ENCODE measurements at places on chromosomes 4 and X. TPM values are rescaled to one million over a fixed set of nuclear protein-coding genes. Genes with fewer than 3 reads are reported as not detected.

DNA sequence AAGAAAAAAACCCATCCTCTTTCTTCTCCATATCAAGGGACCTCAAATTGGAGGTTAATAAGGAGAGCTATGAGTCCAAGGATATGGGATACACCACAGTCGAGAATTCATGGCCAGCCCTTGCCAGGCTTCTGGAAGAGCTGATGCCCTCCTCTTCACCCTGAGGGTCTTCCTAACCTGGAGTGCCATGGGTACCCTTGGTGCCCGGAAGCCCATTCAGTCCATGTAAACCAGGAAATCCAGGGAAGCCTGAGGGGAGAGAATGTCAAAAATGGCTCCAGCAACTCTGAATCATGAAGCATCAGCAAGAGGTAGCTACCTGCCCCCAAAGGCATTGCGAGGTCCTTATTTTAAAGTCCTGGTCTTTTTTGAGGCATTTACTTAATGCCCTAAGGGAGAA lies 78.2 kb downstream of the ATG4A start:
- DNase-seq = no peak
- no peak overlapping the region for H3K27ac ChIP-seq
- H3K4me3 ChIP-seq = no peak overlapping the region
- H3K4me1 ChIP-seq = no peaks in the 10 kb centered on the region

GRCh38 chr4:153452658-153453378 lies 13.3 kb upstream of the TMEM131L start:
- no peaks in the 10 kb centered on the region for H3K27me3 ChIP-seq
- H3K27ac ChIP-seq = no peak overlapping the region
- no peak overlapping the region for H3K4me3 ChIP-seq
- DNase-seq = no peak
- no peaks in the 10 kb centered on the region for H3K36me3 ChIP-seq
- H3K4me1 ChIP-seq = peaks cover 24% of the 10 kb centered on the region

DNA sequence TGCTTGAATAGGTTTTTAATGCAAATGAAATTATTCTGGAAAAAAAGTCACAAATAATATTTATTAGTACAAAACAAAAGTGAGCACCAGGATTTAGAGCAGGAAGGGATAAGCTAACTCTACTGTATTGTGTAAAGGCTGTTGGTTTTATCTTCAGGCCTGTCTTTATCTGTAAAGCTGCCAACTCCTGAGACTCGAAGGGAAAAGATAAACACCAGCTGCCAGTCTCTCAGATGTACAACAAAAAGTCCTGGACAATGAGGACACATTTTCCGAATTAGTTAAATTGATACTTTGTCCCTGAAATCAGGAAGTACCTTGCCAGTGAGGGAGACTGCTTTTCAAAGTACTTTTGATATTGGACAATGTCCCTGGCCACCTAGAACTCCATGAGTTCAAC lies 8.8 kb downstream of the DDX60 start:
- no peak overlapping the region for H3K27ac ChIP-seq
- peaks cover 13% of the 10 kb centered on the region for H3K4me1 ChIP-seq
- peaks cover 6% of the 10 kb centered on the region for H3K36me3 ChIP-seq
- no peaks in the 10 kb centered on the region for H3K27me3 ChIP-seq
- no peak for DNase-seq

GRCh38 chrX:31092476-31092875 lies 20.6 kb upstream of the FTHL17 start:
- peak overlapping the region; percentile 65 for H3K4me3 ChIP-seq
- no peak for DNase-seq
- H3K36me3 ChIP-seq = no peaks in the 10 kb centered on the region
- peaks cover 23% of the 10 kb centered on the region for H3K4me1 ChIP-seq

- peaks cover 21% of the 10 kb centered on the region for H3K27me3 ChIP-seq
- DNase-seq = no peak
- H3K4me1 ChIP-seq = no peaks in the 10 kb centered on the region
- H3K27ac ChIP-seq = no peak overlapping the region
Observed at GRCh38 chr4:183329954-183330742, 7.9 kb upstream of the CLDN24 start.

GRCh38 chrX:103386332-103386731 lies 10.0 kb downstream of the BEX3 start:
- no peaks in the 10 kb centered on the region for H3K36me3 ChIP-seq
- H3K27ac ChIP-seq = no peak overlapping the region
- H3K4me3 ChIP-seq = no peak overlapping the region

DNA sequence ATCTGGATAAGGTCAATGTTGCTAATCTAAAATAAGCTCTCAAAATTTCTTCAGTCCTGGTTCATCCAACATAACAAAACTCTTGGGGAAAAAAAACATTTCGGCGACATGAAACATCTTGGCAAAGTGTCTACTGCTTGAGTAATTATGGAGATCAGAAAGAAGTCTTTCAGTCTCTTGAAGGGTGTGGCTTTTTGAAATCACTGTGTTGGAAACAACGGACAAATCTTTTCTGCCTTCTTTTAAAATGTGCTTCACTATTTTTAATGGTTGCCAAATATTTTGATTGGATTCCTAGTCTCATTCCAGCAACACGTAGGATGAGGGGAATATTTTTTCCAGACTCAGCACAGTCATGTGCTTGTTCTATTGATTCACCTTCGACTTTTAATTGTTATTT lies 138.6 kb downstream of the KLHL8 start:
- H3K27me3 ChIP-seq = no peaks in the 10 kb centered on the region
- no peak overlapping the region for H3K27ac ChIP-seq
- H3K4me1 ChIP-seq = peaks cover 55% of the 10 kb centered on the region
- no peak for DNase-seq

GRCh38 chrX:28584025-28584424 lies 3.2 kb upstream of the IL1RAPL1 start:
- H3K4me3 ChIP-seq = no peak overlapping the region
- H3K4me1 ChIP-seq = no peaks in the 10 kb centered on the region
- H3K27ac ChIP-seq = no peak overlapping the region

DNA sequence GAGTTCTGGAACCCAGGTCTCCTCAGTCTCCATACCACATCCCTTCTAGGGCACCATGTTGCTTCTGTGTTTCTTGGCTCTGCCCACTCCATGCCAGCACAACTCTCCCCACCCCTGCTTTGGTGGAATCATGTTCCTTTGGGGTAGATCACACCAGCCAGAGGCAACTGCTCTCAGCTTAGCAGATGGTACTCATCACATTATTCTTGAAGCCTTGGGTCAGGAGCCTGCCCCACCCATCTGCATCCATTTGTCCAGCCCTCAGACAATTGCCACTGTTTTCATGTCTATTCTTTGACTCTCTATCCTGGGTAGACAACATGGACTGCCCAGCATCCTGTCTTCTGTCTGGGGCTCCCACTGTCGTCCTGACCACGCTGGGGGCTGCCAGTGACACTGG lies 147.6 kb downstream of the PTTG2 start:
- DNase-seq = no peak
- no peak overlapping the region for H3K4me3 ChIP-seq
- H3K36me3 ChIP-seq = peaks cover 4% of the 10 kb centered on the region
- H3K27me3 ChIP-seq = no peaks in the 10 kb centered on the region

DNA sequence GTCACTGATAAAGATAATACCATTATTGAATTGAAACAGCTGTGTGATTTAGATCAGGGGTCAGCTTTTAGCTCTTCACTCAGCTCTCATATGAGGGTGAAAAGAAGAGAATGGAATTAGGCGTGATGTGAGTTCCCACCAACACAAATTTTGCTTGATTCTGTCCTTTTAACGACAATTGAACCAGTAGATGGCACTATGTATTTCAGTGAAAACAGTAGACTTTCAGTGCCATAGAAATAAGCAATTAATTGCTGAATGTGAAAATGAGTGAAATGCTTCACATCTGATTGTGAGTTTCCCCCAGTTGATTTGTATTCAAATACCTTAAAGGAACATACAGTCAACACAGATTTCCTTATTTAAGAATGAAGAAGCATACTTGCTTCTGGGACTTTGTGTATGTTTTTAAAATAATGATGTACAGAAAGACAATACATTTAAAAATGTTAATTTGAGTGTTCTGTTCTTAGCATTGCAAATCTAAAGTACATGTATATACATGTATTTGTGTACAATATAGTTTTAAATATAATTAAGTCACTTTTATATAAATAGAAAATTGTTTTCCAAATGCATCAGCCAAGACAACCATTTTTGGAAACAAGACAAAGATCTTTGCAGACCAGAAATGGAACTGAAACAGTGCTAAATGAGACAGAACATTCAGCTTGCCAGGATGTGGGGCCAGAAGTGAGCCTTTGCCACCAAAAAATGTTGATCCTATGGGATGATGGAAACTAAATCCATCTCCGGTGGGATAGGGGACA lies 178.8 kb downstream of the SNCA start:
- no peaks in the 10 kb centered on the region for H3K4me1 ChIP-seq
- H3K27me3 ChIP-seq = no peaks in the 10 kb centered on the region
- DNase-seq = no peak
- no peaks in the 10 kb centered on the region for H3K36me3 ChIP-seq
- no peak overlapping the region for H3K4me3 ChIP-seq

DNA sequence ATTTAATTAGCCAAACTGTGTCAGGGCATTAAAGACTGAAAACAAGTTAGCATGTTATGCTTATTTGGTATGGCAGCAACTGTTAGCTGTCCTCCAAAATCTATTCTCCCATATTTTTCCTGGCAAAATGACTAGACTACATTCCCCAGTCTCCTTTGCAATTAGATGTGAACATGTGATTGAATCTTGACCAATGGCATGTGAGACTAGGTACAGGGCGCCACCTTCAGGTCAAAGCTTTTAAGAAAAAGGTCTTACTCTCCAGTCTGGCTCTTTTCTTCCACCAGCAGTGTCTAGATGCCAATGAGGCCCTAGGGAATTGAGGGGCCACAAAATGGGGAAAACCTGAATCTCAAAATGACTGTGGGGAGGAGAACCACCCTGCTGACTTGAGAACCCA lies 408.2 kb downstream of the SMARCA1 start:
- no peak overlapping the region for H3K4me3 ChIP-seq
- H3K36me3 ChIP-seq = no peaks in the 10 kb centered on the region
- H3K27ac ChIP-seq = no peak overlapping the region
- peak; percentile 7 for DNase-seq
- H3K4me1 ChIP-seq = no peaks in the 10 kb centered on the region

DNA sequence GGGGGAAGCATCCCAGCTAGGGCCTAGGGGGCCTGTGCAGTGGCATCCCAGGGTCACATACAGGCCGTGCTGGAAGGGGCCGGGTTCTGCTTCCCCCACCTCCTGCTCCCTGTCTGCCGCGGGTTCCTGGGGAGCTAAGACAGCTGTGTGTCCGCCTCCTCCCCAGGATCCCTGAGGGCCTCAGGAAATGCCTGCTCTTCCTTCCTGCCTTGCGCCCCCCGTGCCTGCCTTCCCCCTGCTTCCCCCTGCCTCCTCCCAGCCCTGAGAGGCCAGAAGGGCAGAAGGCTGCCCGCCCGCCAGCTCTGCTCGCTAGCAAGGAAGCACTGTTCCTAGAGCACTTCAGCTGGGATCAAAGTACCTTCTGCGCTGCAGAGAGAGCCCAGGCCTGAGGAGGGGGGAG lies 2.9 kb upstream of the BGN start:
- no peak overlapping the region for H3K27ac ChIP-seq
- H3K4me3 ChIP-seq = no peak overlapping the region
- no peak for DNase-seq
- H3K27me3 ChIP-seq = no peaks in the 10 kb centered on the region
- no peaks in the 10 kb centered on the region for H3K4me1 ChIP-seq
- H3K36me3 ChIP-seq = no peaks in the 10 kb centered on the region

GRCh38 chr4:44761306-44761705 lies 35.0 kb upstream of the GNPDA2 start:
- DNase-seq = no peak
- no peak overlapping the region for H3K4me3 ChIP-seq
- H3K27me3 ChIP-seq = peaks cover 16% of the 10 kb centered on the region
- H3K4me1 ChIP-seq = no peaks in the 10 kb centered on the region
- H3K36me3 ChIP-seq = no peaks in the 10 kb centered on the region

DNA sequence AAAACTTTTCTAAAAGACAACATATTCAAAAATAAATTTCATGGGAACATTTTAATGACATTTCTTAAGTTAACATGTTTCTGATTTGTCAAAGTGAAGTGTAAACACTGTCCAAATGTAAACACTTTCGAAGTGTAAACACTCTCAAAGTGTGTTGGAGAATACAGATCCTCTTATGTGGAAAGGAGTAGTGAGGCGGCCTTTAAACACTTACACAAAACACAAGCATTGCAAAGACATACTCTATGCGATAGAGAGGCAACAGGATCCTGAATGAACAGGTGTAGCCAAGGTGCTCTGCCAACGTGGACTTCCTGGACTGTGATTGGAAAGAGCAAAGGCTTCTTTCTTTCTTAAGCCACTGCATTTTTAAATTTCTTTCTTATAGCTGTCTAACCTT lies 62.7 kb upstream of the PGM2 start:
- H3K4me1 ChIP-seq = peaks cover 29% of the 10 kb centered on the region
- H3K27ac ChIP-seq = no peak overlapping the region
- no peaks in the 10 kb centered on the region for H3K36me3 ChIP-seq
- DNase-seq = no peak
- no peak overlapping the region for H3K4me3 ChIP-seq

GRCh38 chrX:12970691-12971202 lies 4.2 kb upstream of the TMSB4X start:
- peak overlapping the region; percentile 99 for H3K4me3 ChIP-seq
- DNase-seq = peak; percentile 53
- H3K27me3 ChIP-seq = peaks cover 44% of the 10 kb centered on the region
- H3K4me1 ChIP-seq = peaks cover 56% of the 10 kb centered on the region
- H3K27ac ChIP-seq = peak overlapping the region; percentile 99

DNA sequence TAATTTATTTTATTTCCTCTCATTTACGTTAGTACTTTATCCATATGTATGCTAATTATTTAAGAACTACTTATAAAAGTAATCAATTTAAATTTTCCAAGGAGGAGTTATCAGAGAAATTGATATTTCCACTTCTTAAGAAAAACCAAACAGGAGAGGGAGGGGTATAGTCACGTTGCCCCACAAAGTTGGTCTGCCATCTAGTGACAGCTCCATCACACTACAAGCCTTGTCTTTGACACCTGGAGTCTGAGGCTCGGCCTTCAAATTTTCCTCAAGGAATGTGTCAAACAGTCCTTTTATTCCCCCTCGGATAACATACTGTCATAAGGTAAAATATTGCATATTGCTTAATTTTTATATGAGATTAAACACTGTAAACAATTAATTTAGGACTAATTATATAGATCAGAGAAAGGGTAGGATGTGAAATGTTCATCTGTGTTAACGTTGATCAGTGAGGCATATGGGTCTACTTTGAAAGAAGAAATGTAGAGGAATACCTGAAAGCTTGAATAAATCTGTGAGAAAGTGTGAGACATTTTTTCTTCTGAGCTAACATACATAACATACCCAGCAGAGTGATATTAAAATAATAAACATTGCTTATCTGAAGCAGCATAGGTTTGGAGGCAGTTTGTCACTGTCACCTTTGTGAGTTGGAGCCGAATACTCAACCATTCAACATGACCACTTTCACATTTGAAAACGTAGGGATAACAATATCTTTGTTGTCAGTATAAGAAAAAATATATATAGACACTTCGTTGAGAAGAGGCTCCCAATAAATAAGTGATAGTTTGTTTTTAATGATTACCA lies 114.4 kb downstream of the GLRA3 start:
- H3K4me3 ChIP-seq = no peak overlapping the region
- no peaks in the 10 kb centered on the region for H3K27me3 ChIP-seq
- no peaks in the 10 kb centered on the region for H3K4me1 ChIP-seq
- DNase-seq = peak; percentile 22
- no peak overlapping the region for H3K27ac ChIP-seq
- H3K36me3 ChIP-seq = no peaks in the 10 kb centered on the region

NXF2 gene
- not detected for total RNA-seq

DOK7 gene
- total RNA-seq = not detected

GABRG1 gene
- not detected for total RNA-seq

PNMA6F gene
- not detected for total RNA-seq

PLP1 gene
- total RNA-seq = not detected

HOPX gene
- 71.1 TPM for total RNA-seq

PAGE1 gene
- total RNA-seq = not detected

HEPH gene
- total RNA-seq = 0.22 TPM

AGTR2 gene
- not detected for total RNA-seq
